ENCODE measurements at places on chromosomes 3 and 15.

GRCh38 chr3:157785102-157785826, 282.0 kb upstream of the VEPH1 start:
- no peak for DNase-seq

GRCh38 chr3:126540342-126540849, 16.4 kb downstream of the CHST13 start:
- DNase-seq = no peak

DNA sequence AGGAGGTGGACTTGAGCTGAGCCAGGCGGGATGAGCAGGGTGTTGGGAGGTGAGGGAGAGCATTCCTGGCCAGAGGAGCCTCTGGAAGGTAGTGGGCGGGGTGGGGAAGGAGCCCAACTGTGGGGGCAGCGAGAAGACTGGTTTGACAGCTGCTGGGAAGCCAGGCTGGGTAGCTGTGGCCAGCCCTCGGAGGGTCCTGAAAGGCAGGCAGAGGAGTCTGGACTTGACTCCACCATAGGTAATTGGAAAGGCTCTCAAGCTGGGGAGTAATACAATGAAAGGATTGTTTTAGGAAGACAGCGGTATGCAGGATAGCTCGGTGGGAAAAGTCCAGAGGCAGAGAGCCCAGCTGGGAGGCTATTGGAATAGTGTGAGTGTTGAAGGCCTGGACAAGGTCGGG, 17.2 kb downstream of the EPHB3 start:
- no peak for DNase-seq

DNA sequence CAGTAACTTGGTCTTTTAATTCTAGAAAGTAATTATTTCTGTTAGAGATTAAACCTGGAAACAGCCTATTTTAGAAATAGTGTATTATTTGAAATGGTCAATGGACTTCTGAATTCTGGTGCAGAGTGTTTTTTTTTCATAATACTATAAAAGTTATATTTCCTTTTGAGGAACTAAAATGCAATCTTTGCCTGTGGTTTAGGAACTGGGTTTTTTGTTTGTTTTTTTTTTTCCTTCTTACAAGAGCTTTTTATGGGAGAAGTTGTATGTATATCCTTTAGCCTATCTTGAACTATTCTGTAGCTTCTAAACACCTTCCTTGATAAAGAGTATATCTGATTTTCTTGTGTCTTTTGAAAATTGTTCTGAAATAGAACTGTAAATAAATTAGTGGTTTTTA, 88.3 kb downstream of the ARIH1 start:
- no peak for DNase-seq

DNA sequence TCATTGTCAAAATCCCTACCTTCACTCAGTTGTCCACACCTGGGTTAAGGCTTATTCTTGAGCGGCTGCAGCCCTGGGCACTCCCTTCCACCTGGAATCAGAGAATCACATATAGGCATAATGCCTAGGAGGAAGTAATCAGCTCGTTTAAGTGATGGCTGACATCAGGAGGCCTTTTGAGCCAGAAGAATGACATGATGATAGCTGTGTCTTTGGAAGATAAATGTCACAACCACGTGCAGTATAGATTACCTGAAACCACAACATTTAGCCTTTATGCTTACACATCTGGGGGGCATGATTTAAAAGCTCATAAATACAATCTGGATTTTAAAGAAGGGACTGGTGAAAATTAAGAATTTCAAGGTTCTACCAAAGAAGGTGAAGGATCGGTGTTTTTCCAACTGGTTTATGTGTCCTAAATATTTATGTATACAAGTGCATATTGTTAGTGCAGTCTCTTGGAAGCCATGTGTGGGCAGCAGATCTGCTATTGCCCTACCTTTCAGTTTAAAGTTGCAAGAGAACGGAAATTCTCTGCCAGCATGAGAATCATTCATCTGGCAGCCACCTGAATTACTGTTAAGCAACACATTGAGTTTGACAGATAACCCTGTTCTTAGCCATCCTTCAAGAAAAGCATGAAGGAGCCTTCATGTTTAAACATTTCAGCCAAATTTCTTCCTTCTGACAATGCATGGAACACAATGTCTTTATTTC, 163.4 kb upstream of the NR2E3 start:
- DNase-seq = no peak

- DNase-seq = peak; percentile 91
These were observed 22.6 kb upstream of the CACNA2D2 start for GRCh38 chr3:50525987-50526386.

GRCh38 chr3:94081884-94082283, 19.0 kb downstream of the NSUN3 start:
- no peak for DNase-seq
